ENCODE measurements at places on chromosomes 7 and 10. TPM values are rescaled to one million over a fixed set of nuclear protein-coding genes. Genes with fewer than 3 reads are reported as not detected.
A peak's percentile ranks its signal among the peaks of the same experiment; 100 is the strongest.

The FAM25C gene
- not detected for total RNA-seq

DNA sequence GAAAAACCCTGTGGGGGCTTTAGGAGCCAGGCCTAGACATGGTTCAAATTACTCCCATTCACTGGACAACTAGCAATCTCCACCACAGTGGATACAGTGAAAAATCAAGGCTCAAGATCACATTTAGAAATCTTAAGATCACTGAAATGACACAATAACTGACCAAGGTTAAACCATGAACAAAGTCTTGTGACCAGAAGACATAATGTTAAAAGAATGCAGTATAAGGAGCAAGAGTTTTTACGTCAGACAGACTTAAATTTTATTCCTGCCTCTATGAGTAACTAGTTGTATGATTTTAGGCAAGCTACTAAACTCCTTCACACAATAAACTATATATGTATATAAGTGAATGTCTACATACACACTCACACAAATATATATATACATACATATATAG, 68.5 kb downstream of the MICU1 start:
- DNase-seq, result no peak

DNA sequence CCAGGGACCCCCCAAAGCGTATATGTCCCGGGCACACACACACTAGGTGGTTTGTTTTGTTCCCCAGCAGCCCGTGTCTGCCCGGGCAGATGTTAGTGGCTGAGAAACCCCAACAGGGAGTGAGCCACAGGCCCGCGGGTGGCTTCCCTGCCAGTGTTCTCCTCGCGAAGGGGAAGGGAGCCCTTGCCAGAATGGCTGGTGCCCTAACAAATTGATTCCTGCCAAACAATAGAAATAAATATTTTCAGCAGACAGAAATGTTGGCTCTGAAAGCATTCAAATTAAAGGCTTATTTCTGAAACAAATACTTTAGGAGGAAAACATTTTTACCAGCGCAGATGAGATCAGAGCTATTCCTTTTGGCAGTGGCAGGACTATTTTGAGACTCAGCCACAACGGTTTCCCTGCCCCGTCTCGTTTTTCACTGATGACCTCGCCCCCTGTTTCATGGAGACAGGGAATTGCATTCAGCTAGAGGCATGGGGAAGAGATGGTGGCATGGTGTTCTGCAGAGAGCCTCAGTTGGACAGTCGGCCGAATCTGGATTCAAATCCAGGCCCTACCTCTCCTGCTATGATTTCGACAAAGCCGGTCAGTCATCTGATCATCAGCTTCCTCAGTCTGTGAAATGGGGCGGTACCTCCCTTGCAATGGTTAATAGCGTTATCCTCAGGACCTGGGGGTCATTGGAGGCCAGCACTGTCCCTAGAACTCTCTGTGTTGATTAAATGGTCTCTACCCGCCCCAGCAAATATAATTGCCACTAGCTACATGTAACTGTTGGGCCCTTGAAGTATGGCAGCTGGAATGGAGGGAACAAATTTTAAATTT, 84.5 kb downstream of the CUX1 start:
- DNase-seq, result no peak

DNA sequence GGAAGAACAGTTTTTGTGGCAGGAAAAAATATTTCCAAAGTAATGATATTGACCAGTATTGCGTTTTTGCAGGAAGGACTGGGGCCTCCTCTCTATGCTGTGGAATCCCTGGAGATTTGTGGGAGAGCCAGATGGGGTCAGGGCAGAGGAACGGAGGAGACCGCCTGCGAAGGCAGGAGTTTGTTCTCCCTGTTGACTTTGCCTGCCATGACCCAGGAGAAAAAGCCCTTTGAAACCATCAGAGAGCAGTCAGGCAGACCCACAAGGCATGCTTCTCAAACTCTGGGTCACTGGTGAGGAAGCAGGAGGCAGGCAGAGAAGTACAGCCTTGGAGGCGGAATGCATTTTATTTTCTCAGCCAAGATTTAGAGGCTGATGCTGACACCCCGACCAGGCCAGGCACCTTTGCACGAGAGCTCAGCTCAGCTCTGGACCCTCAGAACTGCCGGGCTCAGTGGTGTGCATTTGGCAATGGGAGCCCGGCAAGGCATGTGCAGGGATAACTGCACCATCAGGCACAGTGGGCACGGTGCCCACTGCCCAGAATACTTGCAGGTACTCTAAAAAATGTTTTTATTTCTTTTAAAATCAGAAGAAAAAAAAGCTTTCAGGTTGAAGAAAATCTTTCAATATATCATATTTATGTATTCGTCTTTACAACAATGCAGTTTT, 410.4 kb downstream of the RPS24 start:
- no peak for DNase-seq

DNA sequence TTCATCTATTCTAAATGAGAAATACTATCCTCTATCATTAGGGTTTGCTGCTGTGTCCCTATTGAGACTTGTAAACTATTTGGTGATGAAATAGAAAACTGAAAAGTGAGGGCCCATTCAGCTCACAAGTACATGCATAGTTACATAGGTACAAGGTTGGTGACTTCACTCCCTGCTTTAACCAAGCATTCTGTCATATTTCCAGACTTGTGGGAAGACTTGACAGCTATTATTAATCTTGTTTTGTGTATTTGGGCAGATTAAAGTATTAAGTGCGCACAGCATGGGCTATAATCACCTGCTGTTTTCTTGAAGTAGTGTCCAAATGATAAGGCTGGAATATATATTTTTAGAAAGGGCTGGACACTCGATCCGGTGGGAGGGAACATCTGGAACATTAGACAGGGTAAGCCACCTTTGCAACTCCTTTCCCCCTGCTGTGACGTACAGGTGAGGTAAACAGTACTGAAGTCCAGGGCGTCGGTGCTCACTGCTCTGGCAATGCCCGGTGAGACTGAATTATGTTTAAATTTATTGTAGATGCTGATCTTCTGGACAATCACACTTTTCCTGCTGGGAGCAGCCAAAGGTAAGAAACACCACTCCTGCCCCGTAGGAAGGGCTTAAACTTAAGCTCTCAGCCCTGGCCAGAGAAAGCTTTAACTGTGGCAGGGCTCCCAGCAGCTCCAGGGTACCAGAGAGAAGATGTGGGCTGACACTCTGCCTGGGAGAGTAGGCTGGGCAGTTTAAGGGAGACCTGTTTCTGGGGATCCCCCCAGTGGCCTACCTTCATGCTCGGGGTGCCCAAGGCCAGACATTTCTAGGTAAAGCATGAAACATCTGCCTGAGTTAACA, at the start of gene PNLIPRP1:
Gene PNLIPRP1 (plus strand): TSS at position 370 of the 855 bp plus-strand sequence. CDS start 171 bp downstream, at position 541.
- no peak for DNase-seq

- DNase-seq, result no peak
Measured at GRCh38 chr7:99365318-99366141, 9.0 kb upstream of the ARPC1B start.

The GJC3 gene
- total RNA-seq, result not detected

- no peak for DNase-seq
Measured at GRCh38 chr10:89609833-89610346, 35.2 kb downstream of the PANK1 start.

The AGFG2 gene
- total RNA-seq, result 27.2 TPM

DNA sequence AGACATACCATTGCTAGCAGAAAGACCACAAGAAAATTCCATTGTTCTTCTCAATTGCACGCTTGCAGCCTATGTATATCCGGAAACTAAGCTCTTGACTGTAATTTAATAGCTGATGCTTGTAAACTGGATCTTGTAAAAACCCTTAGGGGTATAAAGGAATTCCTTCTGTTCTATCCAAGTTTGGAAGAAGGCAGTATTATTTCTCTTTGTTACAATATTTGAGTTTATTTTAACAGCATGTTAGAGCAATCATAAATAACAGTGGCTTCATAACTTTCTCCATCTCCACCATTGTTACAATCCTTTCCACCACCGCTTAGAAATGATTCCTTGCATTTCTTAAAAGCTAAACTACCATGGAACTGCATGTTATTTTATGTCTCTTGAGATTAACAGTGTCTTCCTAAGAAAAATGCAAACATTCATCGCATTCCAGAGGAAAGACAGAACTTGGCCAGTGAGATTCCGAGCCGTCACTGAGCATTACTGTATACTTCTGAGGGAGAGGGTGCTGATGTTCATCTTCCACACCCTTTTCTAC, 92.5 kb downstream of the TRIL start:
- no peak for DNase-seq

The FXYD4 gene
- not detected for total RNA-seq

The TSPAN12 gene
- 14.1 TPM for total RNA-seq

- peak; percentile 89 for DNase-seq
Measured at GRCh38 chr7:25846722-25847121, 305.3 kb upstream of the NFE2L3 start.

DNA sequence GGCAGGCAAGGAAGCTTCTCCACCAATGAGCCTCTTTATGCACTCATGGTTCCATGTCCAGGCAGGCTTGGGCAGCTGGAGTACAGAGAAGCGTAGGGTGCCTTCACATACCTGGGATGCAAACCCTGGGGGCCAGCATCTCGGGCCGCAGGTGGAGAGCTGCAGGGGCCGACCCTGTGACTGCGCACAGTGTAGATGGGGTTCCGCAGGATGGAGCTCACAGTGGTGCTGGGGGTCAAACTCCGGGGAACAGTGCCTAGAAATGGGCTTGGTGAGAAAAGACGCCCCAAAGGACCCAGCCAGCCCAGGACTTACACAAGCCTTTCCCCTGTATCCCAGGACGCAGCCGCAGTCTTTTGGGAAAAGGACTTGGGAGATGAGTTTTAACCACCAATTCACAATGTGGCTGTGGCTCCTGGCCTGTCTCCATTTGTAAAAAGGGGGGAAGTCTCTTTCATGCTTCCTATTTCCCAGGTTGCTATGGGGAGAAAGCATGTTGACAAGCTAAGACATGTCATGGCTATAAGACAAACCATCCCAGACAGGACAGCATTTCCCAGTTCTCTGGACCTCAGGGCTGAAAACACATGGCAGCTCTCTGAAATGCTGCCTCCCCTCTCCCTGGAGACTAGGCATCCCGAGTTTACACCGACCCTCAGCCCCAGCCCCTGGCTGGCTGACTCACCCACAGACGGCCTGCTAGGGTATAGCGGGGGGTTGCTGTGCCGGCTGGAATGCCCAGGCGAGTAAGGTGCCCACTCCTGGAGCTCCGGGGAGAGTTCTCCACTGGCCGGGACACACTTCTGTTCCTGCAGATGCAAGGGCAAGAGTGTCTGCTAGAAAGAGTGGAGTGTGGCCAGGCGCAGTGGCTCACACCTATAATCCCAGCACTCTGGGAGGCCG, 107.1 kb downstream of the DLG5 start:
- no peak for DNase-seq

- DNase-seq, result no peak
Measured at GRCh38 chr7:138799336-138800000, 1.5 kb upstream of the ATP6V0A4 start.

The CCDC6 gene
- 53.2 TPM for total RNA-seq

- DNase-seq, result no peak
Measured at GRCh38 chr10:49296382-49296781, 2.6 kb upstream of the C10orf71 start.

- DNase-seq, result no peak
Measured at GRCh38 chr7:16755397-16755796, 1.8 kb downstream of the TSPAN13 start.

DNA sequence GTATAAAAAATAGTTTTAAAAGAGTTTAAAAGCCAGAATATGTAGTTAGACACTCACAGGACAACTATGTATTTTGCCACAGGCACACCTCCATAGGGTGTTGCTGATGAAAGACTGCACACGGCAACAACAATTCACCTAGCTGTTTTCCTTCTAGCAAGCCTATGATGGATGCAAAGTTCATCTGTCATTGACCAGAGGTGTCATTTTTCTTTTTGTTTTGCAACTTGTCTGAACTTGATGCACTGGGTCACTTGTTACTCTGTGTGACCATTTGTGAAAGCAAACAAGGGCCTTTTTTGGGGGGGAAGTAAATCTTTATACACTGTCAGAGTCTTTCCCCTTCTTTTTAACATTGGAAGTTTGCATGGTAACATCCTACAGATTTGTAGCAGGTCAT, 258.0 kb upstream of the SEMA3A start:
- no peak for DNase-seq

- DNase-seq, result peak; percentile 4
Measured at GRCh38 chr10:132883391-132883881, 58.9 kb downstream of the CFAP46 start.

- no peak for DNase-seq
Measured at GRCh38 chr7:95684037-95684436, 87.7 kb upstream of the PDK4 start.

GRCh38 chr7:140506788-140507464, 27.6 kb upstream of the MKRN1 start:
- peak; percentile 64 for DNase-seq

DNA sequence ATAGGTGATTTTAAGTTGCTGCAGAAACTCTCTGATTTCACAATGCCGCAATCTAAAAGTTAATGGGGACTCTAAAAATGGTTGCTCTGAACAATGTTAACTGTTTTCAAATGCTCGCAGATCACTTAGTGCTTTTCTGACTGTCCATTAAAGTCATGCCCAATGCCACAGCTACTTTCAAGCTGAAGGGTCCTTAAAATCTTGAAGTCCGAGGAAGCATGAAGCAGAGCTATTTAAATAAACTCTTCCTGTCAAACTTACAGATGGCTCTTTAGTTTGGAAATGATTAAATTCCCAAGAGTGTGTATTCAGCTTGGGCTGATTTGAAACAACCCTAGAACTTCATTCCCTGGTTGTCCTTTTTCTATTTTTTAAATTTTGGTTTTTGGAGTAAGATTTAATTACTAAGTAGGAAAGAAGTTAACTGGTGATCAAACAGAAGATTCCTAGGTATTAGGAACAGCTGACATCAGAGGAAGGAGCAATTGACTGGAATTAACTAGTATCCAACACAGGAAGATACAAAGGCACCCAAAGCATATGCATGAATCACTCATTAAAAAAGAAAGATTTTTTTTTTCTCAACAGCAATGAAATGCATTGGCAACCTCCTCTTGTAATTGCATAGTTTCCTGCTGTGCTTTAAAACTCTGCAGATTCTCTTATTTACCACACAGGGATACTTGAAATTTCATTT, 105.1 kb downstream of the NRP1 start:
- no peak for DNase-seq

- DNase-seq, result no peak
Measured at GRCh38 chr10:33387720-33388119, 53.3 kb upstream of the NRP1 start.

- no peak for DNase-seq
Measured at GRCh38 chr10:84008878-84009277, 130.4 kb upstream of the GHITM start.

- DNase-seq, result no peak
Measured at GRCh38 chr7:16071246-16071857, 350.0 kb downstream of the CRPPA start.

The GIMAP5 gene
- 41.1 TPM for total RNA-seq

- DNase-seq, result no peak
Measured at GRCh38 chr10:99841746-99842145, 59.3 kb downstream of the ABCC2 start.

- peak; percentile 13 for DNase-seq
Measured at GRCh38 chr10:86647773-86648703, 6.3 kb upstream of the OPN4 start.

Measured in uterus (tissue), 4 donors.